ENCODE measurements at places on chromosomes 5 and 9.

GRCh38 chr5:44727100-44727499 lies 81.6 kb upstream of the MRPS30 start:
- DNase-seq, result no peak

GRCh38 chr5:95973793-95974325 lies 12.2 kb upstream of the ELL2 start:
- no peak for DNase-seq

DNA sequence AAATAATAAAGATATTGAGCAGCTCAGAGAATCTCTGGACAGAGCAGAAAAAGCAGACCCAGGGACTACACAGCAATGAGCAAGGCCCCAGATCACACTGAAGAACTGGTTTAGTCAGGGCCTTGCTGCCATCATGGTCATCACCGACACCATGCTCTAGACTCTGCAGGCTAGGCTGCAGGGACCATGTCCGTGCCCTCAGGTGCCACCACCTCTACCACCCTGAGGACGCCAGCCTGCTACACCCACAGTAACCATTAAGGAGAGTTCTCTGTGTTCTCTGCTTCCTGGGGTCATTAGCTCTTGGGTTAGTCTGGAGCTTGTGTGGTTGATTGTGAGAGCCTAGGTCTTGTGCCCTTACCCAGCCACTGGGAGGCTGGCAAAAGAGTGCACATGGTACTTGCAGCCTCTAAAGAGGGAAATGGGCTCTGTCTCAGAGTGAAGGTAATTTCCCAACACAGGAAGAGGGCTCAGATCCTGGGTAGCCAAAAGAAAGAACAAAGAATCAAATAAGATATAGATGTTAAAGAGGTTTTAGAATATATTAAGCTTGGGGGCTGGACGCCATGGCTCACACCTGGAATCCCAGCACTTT lies 31.9 kb upstream of the JADE2 start:
- no peak for DNase-seq

- no peak for DNase-seq
Measured at GRCh38 chr9:34600908-34601307, 11.0 kb downstream of the RPP25L start.

GRCh38 chr9:89721176-89721700 lies 116.4 kb downstream of the GADD45G start:
- DNase-seq, result no peak

GRCh38 chr9:86329649-86330048 lies 24.6 kb downstream of the TUT7 start:
- DNase-seq, result no peak

DNA sequence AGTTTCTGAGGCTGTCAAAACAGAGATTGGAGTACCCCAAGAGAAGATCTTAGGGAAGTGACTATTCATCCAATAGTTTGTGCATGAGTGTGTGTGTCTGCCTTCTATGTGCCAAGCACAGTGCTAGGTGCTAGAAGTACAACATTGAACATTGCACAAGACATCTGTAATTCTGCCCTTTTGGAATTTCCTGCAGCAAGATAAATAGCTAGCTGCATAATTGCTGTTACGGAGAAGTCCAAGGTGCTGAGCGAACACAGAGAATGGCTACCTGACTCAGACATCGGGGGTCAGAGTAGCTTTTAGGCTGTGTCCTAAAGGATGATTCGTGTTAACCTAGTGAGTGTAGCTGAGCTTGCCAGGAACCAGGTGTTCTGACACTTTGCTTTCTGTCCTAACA lies 44.8 kb downstream of the PAPPA start:
- DNase-seq, result no peak

GRCh38 chr5:57676222-57677098 lies 193.8 kb upstream of the ACTBL2 start:
- no peak for DNase-seq

Measured in G401 (cell line).